ENCODE measurements at places on chromosomes 1 and 21. TPM values are rescaled to one million over a fixed set of nuclear protein-coding genes. Genes with fewer than 3 reads are reported as not detected.

AKR7A3 gene
- total RNA-seq, result 2.0 TPM

OR2W3 gene
- total RNA-seq, result not detected

SERINC2 gene
- 9.9 TPM for total RNA-seq

CDC42 gene
- total RNA-seq, result 205 TPM

SLC6A17 gene
- total RNA-seq, result not detected

RGS8 gene
- total RNA-seq, result not detected

Measured in subcutaneous adipose tissue (tissue), 4 donors.